SJSA1 (cell line): ENCODE measurements at places on chromosomes 11 and 22. TPM values are rescaled to one million over a fixed set of nuclear protein-coding genes. Genes with fewer than 3 reads are reported as not detected.

DNA sequence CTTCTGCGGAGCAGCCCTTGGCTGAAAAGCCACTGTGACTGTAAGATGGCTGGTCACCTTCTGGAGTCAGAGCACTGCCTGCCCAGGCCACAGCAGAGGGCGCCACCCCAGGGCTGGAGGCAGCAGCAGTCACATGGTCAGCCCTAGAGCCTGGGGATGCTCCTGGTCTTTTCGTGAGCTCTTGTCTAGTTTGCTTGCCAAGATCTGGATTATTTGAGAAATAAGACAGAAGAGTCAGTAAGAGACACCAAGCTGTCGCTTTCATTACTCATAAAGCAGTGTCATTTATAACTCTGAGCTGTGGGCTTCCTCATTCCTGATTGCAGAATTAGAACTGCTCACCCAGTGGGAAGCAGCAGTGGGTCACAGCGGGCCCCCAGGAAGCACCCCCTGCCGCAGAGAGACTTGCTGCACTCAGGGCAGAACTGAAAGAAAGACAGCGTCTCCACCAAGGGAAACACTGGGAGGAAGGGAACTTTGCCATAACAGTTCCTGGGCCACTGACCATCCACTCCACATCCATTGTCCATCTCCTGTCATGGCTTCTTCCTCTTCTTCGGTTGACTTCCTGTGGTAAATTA lies 56.7 kb downstream of the PPP6R2 start:
- H3K27ac ChIP-seq, result no peak overlapping the region
- peaks cover 16% of the 10 kb centered on the region for H3K36me3 ChIP-seq
- H3K4me3 ChIP-seq, result no peak overlapping the region
- no peak for DNase-seq
- no peaks in the 10 kb centered on the region for H3K27me3 ChIP-seq

- DNase-seq, result no peak
- H3K27me3 ChIP-seq, result no peaks in the 10 kb centered on the region
- no peak overlapping the region for H3K27ac ChIP-seq
- H3K4me3 ChIP-seq, result no peak overlapping the region
- H3K36me3 ChIP-seq, result no peaks in the 10 kb centered on the region
Observed at GRCh38 chr11:94650756-94651155, 83.6 kb downstream of the PIWIL4 start.

DNA sequence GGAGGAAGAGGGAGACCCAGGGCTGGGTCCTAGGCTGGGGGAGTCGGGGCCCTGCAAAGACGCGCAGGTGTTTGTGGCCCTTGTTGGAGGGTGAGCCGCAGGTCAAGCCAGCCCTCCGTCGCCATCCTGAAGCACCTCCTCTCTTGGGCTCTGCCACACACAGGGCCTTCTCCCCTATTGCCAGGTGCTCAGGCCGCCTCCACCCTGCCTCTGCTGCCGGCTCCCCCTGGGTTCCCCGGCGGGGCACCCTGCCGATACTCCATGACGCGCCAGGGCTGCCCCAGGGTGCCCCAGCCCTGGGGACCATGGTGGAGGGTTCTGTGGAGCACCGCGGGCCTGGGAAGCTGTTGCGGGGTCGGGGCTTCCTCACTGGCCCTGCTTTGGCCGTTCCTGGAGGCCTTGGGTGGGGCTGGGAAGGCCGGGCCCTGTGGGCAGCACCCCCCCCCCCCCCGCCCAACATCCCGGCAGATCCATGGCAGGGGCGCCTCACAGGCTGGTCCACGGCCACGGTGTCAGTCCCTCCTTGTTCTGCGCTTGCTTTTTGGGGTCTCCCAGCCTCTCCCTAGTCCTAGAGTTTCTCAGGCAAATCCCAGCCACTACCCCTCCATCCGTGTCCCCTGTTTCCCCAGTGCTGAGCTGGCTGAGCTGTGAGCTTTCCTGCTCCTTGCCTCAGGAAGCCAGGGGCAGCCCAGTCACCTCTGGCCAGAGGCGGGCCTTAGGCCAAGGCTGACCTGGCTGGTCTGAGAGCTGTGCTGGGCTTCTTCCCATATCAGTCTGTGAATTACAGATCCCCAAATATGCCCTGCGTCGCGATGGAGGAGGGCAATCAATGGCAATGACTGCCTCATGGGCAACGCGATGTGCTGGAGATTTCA lies 2.3 kb upstream of the ADORA2A start:
- peaks cover 10% of the 10 kb centered on the region for H3K4me1 ChIP-seq
- H3K4me3 ChIP-seq, result no peak overlapping the region
- no peak for DNase-seq
- no peaks in the 10 kb centered on the region for H3K36me3 ChIP-seq

DNA sequence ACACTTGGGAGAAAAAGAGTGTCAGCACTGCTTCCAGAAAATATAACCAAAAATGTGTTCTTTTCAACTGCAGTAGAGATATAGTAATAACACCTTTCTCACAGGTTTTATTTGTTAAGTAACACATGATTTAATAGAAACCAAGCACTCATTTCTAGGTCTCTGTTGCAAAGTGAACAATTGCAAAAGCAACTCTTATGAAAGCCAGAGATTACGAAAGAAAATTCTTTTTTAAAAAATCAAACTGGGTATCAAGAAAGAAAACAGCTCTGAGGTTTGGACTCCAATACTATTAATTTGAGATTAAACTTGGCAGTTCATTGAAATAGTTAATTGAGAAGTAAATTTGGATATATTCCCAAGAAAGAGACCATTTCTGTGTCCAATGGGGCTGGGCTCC lies 9.8 kb upstream of the XKR3 start:
- H3K36me3 ChIP-seq, result no peaks in the 10 kb centered on the region
- no peaks in the 10 kb centered on the region for H3K27me3 ChIP-seq

DNA sequence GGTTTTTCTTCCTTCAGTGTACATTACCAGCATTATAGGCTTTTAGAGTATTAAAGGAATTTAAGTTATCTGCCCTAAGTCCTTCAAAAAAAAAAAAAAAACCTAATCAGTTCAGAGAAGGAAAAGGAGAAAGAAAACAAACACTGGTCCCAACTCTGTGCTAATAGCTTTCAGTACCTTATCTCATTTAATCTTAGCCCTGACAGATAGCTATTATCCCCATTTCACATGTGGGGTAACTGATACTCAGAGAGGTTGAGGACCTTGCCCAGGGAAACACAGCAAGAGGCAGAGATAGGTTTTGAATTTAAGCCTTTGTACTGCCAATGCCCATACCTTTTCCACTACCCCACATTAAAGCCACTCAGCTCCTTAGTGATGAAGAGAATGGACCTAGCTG lies 43.4 kb downstream of the FAT3 start:
- no peak overlapping the region for H3K4me3 ChIP-seq
- peak overlapping the region; percentile 92; the same call in 1 of the 2 replicates for H3K27ac ChIP-seq
- peaks cover 25% of the 10 kb centered on the region for H3K4me1 ChIP-seq
- DNase-seq, result no peak
- H3K27me3 ChIP-seq, result no peaks in the 10 kb centered on the region

- no peak for DNase-seq
- no peaks in the 10 kb centered on the region for H3K36me3 ChIP-seq
- no peak overlapping the region for H3K27ac ChIP-seq
- no peaks in the 10 kb centered on the region for H3K4me1 ChIP-seq
- H3K4me3 ChIP-seq, result no peak overlapping the region
Observed at GRCh38 chr22:49286181-49286760, 541.4 kb downstream of the BRD1 start.

DNA sequence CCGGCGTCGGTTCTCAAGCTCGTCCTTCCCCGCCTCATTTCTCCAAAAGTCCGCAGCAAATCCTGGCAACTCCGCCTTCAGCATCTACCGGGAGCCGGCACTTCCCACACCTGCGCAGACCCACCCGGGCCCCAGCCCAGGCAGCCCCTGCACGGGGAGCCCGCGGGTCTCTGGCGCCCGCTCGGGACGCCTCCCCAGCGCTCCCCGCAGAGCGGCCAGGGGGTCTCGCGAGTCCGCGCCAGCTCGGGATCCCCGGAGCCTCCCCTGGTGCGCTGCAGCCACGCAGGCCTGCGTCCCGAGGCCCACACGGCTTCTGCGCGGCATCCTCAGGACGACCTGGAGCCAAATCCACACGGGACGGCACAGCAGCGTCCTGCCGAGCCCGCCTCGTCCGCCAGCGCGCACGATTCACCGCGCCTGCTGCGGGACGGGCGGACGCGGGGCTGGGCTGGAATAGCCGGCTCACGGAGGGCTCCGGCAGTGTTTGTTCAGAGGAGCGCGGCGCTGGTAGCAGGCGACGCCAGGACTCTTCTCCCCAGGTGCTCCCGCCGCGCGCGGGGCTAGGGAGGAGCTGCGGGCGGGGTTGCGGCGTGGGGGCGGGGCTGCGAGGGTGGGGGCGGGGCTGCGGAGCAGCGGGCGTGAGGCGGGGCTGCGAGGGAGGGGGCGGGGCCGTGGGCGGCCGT lies 816 bp upstream of the PHRF1 start:
- peaks cover 13% of the 10 kb centered on the region for H3K4me1 ChIP-seq
- peaks cover 7% of the 10 kb centered on the region; the same call in 1 of the 2 replicates for H3K27me3 ChIP-seq
- DNase-seq, result peak; percentile 42
- no peaks in the 10 kb centered on the region for H3K36me3 ChIP-seq
- no peak overlapping the region for H3K27ac ChIP-seq
- peak overlapping the region; percentile 42 for H3K4me3 ChIP-seq

GRCh38 chr11:128785141-128785540 lies 82.0 kb downstream of the KCNJ1 start:
- H3K4me1 ChIP-seq, result no peaks in the 10 kb centered on the region
- H3K36me3 ChIP-seq, result no peaks in the 10 kb centered on the region
- H3K27me3 ChIP-seq, result no peaks in the 10 kb centered on the region
- no peak overlapping the region for H3K4me3 ChIP-seq
- H3K27ac ChIP-seq, result no peak overlapping the region
- DNase-seq, result no peak

DNA sequence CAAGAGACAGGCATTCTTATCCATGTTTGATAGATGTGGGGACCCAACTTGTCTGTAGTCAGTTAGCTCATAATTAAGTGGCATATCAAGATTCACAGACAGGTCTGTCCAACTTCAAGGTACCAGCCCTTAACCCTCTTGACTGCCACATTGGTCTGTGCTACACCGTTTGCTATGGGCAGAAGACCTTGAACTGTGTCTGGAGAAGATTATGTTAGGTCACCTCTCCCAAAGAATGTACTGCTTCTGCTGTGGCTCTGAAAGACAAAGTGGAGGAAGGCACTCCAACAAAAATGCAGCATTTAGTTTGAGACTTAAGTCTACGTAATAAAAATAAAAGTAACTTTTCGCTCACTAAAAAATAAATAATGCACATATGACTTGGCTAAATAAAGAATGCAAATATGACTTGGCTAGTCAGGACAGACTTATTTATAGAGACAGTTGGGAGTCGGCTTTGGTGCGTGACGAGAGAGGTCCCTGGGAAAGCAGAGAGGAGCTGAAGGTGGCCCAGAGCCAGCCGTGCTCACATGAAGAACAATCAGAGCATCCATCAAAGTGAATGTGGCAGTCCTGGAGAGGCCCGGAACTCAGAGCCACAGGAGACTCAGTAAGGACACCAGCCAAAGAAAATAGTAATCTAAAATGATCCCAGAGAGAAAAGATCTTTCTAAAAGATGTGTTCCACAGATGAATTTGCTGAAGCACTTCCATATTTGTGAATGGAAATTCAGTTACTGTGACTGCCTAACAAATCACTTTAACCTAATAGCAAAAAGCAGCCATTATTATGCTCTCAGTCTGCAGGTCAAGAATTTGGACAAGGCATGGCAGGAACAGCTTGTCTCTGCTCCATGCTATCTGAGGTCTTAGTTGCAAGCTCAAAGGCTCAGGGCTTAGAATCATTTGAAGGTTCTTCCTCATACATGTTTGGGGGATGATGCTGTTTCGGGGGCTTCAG lies 35.0 kb downstream of the CWC15 start:
- peaks cover 12% of the 10 kb centered on the region for H3K4me1 ChIP-seq
- H3K36me3 ChIP-seq, result no peaks in the 10 kb centered on the region
- no peak for DNase-seq
- no peaks in the 10 kb centered on the region for H3K27me3 ChIP-seq
- H3K27ac ChIP-seq, result no peak overlapping the region

GRCh38 chr11:73095613-73096012 lies 46.5 kb downstream of the FCHSD2 start:
- H3K4me3 ChIP-seq, result no peak overlapping the region
- no peak overlapping the region for H3K27ac ChIP-seq
- no peaks in the 10 kb centered on the region for H3K27me3 ChIP-seq
- H3K36me3 ChIP-seq, result no peaks in the 10 kb centered on the region

- peaks cover 22% of the 10 kb centered on the region for H3K36me3 ChIP-seq
- H3K4me3 ChIP-seq, result no peak overlapping the region
- H3K4me1 ChIP-seq, result peaks cover 18% of the 10 kb centered on the region
- H3K27me3 ChIP-seq, result no peaks in the 10 kb centered on the region
Observed at GRCh38 chr11:3799873-3800272, 2.5 kb upstream of the NUP98 start.

GRCh38 chr11:122115524-122116379 lies at the start of gene BLID:
BLID (minus strand) TSS chr11:122116215; CDS start chr11:122115922, 293 bp downstream.
- H3K4me3 ChIP-seq, result no peak within 1 kb of the TSS
- no peaks in the 10 kb centered on the region for H3K4me1 ChIP-seq

GRCh38 chr11:67504005-67504949 lies 886 bp downstream of the PITPNM1 start:
- peak overlapping the region; percentile 45 for H3K4me3 ChIP-seq
- no peak overlapping the region for H3K27ac ChIP-seq
- DNase-seq, result peak; percentile 33
- H3K27me3 ChIP-seq, result no peaks in the 10 kb centered on the region

DNA sequence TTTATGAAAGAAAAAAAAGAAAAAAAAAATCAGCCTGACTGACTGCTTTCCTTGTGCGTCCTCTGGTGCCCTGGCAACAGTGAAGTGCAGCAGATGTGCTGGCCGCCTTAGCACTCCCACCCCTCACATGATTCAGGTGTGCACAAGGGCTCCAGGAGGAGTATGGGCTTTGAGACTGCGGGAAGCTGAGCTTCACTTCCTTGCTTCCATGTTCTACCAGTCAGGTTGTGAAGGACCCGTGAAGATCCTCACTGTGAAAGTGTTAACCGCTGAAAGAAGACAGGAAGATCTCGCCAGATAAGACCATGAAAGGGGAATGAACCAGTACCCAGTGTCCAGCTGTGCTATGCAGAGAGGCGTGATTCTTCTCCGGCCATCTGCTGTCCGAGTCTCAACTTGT lies 48.2 kb downstream of the HIRA start:
- no peak for DNase-seq
- no peak overlapping the region for H3K4me3 ChIP-seq
- H3K4me1 ChIP-seq, result no peaks in the 10 kb centered on the region
- H3K36me3 ChIP-seq, result peaks cover 66% of the 10 kb centered on the region
- no peak overlapping the region for H3K27ac ChIP-seq
- no peaks in the 10 kb centered on the region for H3K27me3 ChIP-seq

Gene APOBEC3C
- 3.2 and 3.4 TPM in 2 replicates for total RNA-seq

Gene RAG2
- total RNA-seq, result not detected in 2 replicates

Gene OR56A5
- not detected in 2 replicates for total RNA-seq

Gene NAALAD2
- not detected in 2 replicates for total RNA-seq

Gene OR52H1
- not detected in 2 replicates for total RNA-seq

Gene TIMM10
- 105 and 157 TPM in 2 replicates for total RNA-seq

Gene OR8J3
- not detected in 2 replicates for total RNA-seq

Gene OR10D3
- not detected in 2 replicates for total RNA-seq

Gene CACNA1I
- 0.03 TPM in 1 of 2 replicates, not detected in the other for total RNA-seq
